ENCODE measurements at places on chromosomes 1 and 21.

- no peak for DNase-seq
Measured at GRCh38 chr1:80384083-80384830, 1377.7 kb upstream of the ADGRL4 start.

DNA sequence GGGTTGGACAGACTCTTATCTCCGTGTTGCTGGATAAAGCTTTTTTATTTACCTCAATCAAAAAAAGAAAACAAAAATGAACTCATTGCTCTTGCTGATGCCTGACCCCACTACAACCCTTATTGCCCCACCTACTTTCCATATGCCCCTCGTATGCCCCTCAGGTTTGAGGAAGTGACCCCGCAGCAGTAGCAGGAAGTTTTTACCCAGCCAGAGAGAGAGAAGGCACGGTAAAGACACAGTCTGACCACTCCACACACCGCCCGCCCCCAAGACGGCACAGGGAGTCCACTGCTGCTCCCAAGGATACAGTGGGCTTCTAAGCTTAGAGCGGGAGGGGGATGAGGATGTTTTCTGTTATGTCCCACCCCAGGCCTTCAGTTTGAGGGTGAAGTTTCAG, 9.8 kb downstream of the PLEKHO1 start:
- DNase-seq, result no peak

DNA sequence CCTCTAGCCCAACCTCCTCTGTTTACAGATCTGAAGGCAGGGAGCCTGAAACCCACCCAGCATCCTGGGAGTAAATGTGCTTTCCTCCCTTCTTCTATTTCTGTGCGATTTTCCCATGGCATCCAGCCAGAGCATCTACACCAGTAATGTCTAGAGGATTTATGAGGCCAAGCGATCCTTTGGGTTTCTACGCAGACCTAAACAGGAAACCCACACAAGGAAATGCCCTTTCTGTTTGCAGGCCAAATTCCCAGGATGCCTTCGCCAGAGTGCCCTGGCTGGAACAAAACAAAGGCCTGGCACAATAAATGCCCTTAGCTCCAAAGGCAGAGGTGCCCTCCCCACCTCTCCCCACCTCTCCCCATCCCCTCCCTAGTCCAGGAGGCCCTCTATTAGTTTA, 110.5 kb upstream of the CDC42BPA start:
- DNase-seq, result no peak

DNA sequence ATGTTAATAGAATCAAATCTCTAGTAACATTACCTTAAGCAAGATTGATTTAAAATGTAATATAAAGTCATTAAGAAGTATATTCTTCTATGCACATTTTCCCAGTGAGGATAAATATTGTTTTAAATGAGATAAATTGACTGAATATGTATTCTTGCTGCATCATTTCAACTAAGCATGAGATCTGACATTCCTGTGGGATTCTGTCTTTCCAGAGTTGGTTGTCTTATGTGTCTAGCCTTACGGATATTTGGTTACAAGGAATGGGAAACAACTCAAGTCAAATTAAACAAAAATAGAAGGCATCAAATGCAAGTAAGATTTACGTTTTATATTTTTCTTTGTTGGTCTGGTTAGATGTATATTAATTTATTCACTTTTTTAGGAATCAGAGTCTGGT, 287.5 kb downstream of the PTGER3 start:
- peak; percentile 7 for DNase-seq

- no peak for DNase-seq
Measured at GRCh38 chr1:198400063-198400462, 140.4 kb downstream of the ATP6V1G3 start.

DNA sequence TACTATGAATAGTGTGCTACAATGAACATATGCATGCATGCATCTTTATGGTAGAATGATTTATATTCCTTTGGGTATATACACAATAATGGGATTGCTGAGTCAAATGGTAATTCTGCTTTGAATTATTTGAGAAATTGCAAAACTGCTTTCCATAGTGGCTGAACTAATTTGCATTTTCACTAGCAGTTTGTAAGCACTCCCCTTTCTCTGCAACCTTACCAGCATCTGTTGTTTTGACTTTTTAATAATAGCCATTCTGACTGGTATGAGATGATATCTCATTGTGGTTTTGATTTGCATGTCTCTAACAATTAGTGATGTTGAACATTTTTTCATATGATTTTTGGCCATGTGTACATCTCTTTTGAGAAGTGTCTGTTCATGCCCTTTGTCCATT, 24.0 kb upstream of the DIRAS3 start:
- no peak for DNase-seq

- DNase-seq, result no peak
Measured at GRCh38 chr1:246295968-246296367, 211.1 kb downstream of the SMYD3 start.

DNA sequence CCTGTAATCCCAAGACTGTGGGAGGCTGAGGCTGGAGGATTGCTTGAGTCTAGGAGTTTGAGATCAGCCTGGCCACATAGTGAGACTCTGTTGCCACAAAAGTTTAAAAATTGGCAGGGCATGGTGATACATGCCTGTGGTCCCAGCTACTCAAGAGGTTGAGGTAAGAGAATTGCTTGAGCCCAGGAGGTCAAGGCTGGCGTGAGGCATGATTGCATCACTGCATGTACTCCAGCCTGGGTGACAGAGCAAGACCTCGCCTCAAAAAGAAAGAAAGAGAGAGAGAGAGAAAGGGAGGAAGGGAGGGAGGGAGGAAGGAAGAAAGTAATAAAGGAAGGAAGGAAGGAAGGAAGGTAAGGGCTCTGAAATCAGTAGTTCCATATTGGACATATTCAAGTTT, 25.0 kb downstream of the GLUL start:
- DNase-seq, result no peak

- no peak for DNase-seq
Measured at GRCh38 chr1:209609791-209610630, 26.5 kb downstream of the CAMK1G start.

DNA sequence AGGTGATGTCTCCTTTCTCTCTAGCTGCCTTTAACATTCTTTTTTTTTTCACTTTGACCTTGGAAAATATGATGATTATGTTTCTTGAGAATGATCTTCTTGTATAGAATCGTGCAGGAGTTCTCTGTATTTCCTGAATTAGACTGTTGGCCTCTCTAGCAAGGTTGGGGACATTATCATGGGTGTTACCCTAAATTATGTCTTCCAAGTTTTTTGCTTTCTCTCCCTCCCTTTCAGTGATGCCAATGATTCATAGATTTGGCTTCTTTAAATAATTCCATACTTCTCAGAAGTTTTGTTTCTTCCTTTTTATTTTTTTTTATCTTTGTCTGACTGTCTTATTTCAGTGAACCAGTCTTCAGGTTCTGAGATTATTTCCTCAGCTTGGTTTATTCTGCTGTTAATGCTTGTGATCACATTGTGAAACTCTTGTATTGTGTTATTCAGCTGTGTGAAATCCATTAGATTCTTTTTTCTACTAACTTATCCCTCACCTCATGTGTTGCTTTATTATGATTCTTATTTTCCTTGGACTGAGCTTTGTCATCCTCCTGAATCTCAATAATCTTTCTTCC, 268.4 kb upstream of the NRIP1 start:
- DNase-seq, result no peak

DNA sequence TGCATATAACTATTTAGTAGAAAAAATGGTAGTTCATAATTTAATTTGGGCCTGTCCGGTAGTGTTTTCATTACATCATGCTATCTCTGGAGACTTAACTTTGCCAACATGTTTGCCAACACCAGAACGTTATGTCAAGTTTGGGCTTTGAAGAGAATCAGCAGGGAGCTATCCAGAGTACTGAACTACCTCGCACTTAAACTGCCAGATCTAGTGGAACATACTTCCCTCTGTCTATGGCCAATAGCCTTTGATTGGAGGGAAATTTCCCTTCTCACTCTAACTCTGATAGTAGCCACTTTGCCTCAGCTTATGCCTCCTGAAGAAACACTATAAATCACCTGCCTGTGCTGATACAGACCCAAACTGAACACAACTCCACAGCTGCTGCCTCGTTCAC, 10.0 kb downstream of the LRRC53 start:
- DNase-seq, result peak; percentile 25

- DNase-seq, result no peak
Measured at GRCh38 chr21:42607525-42608102, 45.8 kb upstream of the PDE9A start.

- no peak for DNase-seq
Measured at GRCh38 chr21:34061983-34062382, 11.4 kb upstream of the MRPS6 start.

DNA sequence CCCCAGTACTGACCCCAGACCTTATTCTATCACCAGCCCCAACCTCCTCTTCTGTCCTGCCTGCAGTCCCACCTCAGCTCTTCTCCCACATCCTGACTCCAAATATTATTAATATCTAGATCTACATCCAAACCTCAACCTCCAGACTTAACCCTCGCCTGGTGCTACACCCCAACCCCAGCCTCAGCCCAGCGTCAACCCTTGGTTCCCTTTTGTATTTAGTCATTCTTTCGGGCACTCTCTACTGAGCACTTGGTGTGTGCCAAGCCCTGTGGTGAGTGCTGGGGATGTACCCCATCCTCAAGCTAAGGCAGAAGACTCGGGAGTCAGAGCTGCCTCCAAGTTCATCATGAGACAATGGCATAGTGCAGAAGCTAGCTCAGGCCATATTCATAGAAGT, 1.1 kb downstream of the SHISAL2A start:
- no peak for DNase-seq

DNA sequence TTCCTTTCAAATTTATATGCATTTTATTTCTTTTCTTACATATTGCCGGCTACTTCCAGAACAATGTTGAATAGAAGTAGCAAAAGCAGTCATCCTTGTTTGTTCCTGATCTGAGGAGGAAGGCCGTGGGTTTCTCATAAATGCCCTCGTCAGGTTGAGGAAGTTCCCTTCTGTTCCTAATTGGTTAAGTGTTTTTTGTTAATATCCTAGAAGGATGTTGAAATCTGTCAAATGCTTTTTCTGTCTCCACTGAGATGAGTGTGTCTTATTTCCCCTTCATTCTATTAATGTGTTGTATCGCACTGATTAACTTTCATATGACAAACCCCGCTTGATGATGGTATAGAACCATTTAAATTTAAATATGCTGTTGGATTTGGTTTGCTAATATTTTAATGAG, 15.4 kb downstream of the TTLL10 start:
- DNase-seq, result no peak

DNA sequence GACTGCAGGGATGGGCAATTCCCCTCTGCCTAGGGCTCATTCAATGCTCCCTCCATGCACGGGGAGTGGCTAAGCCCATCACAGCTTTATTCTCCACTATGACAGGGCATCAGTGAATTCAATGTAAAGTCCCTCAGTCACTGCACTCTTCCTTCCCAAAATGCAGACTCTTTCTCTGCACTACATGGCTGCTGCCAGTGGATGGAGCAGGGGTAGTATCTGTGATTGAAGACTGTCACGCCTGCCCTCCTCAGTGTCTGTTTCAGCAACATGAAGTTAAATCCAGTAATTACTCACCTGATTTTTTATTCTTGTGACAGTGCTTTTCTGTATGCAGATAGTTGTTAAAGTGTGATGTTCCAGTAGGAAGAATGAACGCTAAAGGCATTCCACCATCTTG, 1323.2 kb downstream of the AMY1C start:
- no peak for DNase-seq

GRCh38 chr1:112388436-112388835, 7.6 kb upstream of the CTTNBP2NL start:
- DNase-seq, result no peak

DNA sequence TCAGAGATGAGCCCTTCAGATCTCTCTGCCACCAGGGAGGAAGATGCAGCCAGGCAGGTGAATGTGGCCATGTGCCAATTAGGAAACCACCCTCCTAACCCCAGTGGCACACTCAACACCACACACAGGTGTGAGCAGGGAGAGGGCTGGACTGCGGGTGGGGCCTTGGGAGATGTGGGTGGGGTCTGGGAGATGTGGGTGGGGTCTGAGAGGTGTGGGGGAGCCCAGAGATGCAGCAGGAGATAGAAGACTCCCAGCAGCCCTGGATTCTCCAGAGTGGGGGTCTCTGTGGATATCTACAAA, 43.2 kb upstream of the COL6A1 start:
- no peak for DNase-seq

DNA sequence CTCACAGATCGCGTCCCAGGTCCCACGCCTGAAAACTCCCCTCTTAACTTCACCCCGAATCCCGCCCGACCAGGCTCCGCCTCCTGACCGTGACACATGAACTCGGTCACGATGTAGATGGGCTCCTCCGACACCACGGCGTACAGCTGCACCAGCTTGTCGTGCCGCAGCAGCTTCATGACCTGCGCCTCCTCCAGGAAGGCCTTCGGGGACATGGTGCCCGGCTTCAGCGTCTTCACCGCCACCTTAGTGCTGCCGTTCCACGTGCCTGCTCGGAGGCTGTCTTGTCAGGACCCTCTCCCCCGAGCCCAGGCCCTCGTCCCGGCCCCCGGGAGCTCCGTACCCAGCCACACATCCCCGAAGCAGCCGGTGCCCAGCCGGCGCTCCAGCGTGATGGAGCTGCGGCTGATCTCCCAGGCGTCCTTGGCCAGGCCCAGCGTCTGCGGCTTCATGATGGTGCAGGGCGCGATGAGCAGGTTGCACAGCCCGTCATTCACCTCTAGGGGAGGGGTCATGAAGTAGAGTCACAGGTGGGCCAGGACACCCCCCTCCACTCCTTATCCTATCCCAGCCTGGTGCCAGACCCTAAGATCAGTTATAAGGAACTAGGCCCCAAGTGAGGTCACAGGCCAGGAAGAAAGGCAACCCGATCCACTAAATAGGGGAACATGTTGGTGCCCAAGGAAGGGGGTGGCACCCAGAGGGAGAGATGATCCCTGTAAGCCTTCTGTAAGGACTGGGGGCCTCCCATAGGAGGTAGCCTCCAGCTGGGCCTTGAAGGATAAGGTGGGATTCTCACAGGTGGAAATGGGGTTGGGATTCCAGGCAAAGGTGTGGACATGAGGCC, 11.6 kb upstream of the AHDC1 start:
- DNase-seq, result no peak

DNA sequence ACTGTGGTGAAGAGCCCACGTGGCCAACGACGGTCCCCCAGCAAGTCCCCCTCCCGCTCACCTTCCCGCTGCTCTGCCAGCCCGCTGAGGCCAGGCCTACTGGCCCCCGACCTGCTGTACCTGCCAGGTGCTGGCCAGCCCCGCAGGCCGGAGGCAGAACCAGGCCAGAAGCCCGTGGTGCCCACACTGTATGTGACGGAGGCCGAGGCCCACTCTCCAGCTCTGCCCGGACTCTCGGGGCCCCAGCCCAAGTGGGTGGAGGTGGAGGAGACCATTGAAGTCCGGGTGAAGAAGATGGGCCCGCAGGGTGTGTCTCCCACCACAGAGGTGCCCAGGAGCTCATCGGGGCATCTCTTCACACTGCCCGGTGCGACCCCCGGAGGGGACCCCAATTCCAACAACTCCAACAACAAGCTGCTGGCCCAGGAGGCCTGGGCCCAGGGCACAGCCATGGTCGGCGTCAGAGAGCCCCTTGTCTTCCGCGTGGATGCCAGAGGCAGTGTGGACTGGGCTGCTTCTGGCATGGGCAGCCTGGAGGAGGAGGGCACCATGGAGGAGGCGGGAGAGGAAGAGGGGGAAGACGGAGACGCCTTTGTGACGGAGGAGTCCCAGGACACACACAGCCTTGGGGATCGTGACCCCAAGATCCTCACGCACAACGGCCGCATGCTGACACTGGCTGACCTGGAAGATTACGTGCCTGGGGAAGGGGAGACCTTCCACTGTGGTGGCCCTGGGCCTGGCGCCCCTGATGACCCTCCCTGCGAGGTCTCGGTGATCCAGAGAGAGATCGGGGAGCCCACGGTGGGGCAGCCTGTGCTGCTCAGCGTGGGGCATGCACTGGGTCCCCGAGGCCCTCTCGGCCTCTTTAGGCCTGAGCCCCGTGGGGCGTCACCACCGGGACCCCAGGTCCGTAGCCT, 46.8 kb downstream of the TRIM11 start:
- no peak for DNase-seq

- no peak for DNase-seq
Measured at GRCh38 chr1:232422098-232422497, 207.8 kb downstream of the SIPA1L2 start.
